ENCODE measurements at places on chromosomes 1 and 21.

DNA sequence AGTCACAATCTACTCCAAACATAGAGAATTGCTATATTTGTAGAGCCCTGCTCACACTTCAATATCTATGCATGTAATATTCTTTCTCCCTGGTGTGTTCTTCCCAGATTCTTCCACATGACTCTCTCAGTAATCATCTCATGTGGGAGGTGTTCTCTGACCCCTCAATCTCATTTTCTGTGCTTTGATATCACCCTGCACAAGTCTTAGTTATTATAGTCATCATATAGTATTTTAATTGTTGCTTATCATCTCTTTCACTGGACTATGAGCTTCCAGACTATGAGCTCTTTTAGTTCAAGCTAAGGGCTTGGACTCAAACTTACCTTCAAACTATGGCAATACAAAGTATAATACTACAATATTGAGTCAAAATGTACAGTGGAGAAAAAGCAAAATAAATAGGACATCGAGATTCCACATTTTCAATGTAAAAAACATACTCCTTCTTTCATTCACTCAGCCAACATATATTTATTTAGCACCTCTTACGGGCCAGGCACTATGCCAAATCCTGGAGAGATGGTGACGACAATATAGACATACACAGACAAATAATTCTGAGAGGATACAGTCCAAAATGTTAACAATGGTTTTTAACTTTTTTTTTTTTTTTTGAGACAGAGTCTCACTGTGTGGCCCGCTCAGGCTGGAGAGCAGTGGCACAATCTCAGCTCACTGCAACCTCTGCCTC lies 12.7 kb downstream of the TESK2 start:
- DNase-seq = no peak

- DNase-seq = no peak
These were observed 12.3 kb downstream of the SORT1 start for GRCh38 chr1:109385417-109385816.

GRCh38 chr1:167442854-167443565 lies 75.3 kb downstream of the CD247 start:
- DNase-seq = no peak

DNA sequence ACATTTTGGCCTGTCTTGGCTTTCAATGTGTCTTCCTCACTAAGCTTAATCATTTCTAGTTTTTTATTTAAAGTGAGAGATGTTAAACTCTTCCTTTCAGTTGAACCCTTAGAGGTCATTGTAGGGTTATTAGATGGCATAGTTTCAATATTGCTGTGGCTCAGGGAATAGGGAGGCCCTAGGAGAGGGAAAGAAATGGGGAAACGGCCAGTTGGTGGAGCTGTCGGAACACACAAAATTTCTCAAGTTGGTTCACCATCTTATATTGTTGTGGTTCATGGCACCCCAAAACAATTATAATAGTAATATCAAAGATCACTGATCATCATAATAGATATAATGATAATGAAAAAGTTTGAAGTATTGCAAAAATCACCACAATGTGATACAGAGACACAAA lies 31.4 kb upstream of the KAZN start:
- DNase-seq = no peak

GRCh38 chr1:113918243-113918642 lies 10.9 kb upstream of the HIPK1 start:
- no peak for DNase-seq

Measured in COR-L47 (cell line).